HFF-Myc (cell line): ENCODE measurements at places on chromosomes 11 and 22.
A peak's percentile ranks its signal among the peaks of the same experiment; 100 is the strongest.

- peak; percentile 42 for DNase-seq
Measured at GRCh38 chr11:77705195-77705875, 67.7 kb upstream of the CLNS1A start.

GRCh38 chr22:30606455-30607299 lies at the start of gene TCN2:
TSS of gene TCN2 (plus strand) at chr22:30607174. CDS start at chr22:30607332, 158 bp downstream.
- peak; percentile 47 for DNase-seq

- DNase-seq, result no peak
Measured at GRCh38 chr11:14543260-14543659, 23.1 kb upstream of the PSMA1 start.

- DNase-seq, result no peak
Measured at GRCh38 chr22:32987081-32987631, 71.0 kb downstream of the SYN3 start.

DNA sequence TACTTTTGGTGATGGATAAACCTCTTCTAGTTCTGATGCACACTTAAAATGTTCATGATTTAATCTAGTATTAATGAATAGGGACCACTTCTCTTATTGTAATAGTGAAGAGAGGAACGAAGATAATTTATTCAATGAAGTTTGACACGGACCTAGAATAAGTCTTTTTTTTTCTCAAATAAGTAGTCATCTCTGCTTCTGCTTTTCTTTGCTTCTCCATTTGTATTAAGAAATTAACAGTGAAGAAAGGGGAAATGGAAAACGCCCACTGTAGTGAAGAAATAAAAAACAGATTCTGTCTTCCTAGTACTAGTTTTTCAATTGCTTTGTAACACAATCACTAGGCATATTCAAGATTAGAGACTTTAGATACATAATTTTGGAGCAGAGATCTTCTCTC lies 73.0 kb downstream of the CD44 start:
- no peak for DNase-seq

- no peak for DNase-seq
Measured at GRCh38 chr22:30432096-30432495, 6.5 kb downstream of the MTFP1 start.

- no peak for DNase-seq
Measured at GRCh38 chr11:67371911-67372320, 1.5 kb downstream of the CLCF1 start.

GRCh38 chr11:111911563-111912401 lies at the start of gene CRYAB:
TSS of gene CRYAB (minus strand) at chr11:111911770. CDS start at chr11:111911724, 46 bp downstream.
- DNase-seq, result peak; percentile 36

- no peak for DNase-seq
Measured at GRCh38 chr22:40477683-40478337, 107.4 kb downstream of the SGSM3 start.

DNA sequence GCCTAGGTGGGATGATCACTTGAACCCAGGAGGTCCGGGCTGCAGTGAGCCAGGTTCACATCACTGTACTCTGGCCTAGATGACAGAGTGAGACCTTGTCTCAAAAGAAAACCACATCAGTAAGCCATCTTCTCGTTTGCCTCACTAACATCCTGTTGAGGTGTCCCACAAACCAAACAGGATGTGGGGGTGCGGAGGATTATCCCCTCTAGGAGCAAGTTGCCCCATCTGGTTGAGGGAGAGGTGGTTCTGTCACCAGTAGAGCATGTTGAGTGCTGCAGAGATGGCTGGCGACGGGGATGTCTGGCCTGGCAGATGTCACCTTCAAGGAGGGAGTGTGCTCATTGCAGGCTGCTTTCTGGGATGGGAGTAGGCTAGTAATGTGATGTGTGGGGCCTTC lies 72.4 kb downstream of the ZNRF3 start:
- DNase-seq, result no peak

DNA sequence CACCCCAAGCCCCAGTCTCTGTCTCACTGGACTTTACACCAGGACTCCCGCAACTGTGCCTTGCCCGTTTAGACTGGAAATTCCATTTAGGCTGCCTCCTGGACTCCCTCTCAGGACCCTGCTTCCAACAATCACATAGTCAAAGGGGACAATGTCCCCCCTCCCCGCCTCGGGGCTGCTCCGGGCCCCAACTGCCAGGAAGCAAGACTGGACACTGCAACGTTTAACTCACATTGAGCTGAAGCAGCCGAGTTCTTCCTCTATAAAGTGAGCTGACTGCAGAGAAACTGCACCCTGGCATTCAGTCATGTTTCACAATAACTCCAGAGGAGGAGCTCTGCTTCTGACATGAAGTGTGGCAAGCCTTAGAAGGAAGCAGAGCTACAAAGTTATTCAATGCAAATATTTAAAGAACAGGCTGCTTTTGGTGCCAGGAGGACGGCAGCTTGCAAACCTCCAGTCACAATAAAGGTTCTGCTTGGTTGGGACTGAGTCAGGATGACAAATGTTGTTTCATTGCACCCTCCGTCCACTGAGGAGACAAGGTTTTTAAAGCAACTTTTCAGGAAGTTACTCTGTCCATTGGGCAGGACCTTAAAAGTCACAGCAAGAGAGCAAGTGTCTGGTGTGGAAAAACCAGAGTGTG lies 19.9 kb downstream of the PACSIN2 start:
- DNase-seq, result no peak

GRCh38 chr22:46996595-46997310 lies 234.3 kb downstream of the TBC1D22A start:
- DNase-seq, result no peak

GRCh38 chr11:26847459-26847858 lies 125.6 kb upstream of the SLC5A12 start:
- DNase-seq, result no peak

- DNase-seq, result no peak
Measured at GRCh38 chr11:121071846-121072450, 29.1 kb upstream of the TECTA start.
